ENCODE measurements at places on chromosomes 3 and 15. TPM values are rescaled to one million over a fixed set of nuclear protein-coding genes. Genes with fewer than 3 reads are reported as not detected.

- no peak for DNase-seq
Observed at GRCh38 chr3:63578858-63579257, 73.6 kb upstream of the SNTN start.

The TBC1D5 gene
- total RNA-seq: 66.6 TPM

DNA sequence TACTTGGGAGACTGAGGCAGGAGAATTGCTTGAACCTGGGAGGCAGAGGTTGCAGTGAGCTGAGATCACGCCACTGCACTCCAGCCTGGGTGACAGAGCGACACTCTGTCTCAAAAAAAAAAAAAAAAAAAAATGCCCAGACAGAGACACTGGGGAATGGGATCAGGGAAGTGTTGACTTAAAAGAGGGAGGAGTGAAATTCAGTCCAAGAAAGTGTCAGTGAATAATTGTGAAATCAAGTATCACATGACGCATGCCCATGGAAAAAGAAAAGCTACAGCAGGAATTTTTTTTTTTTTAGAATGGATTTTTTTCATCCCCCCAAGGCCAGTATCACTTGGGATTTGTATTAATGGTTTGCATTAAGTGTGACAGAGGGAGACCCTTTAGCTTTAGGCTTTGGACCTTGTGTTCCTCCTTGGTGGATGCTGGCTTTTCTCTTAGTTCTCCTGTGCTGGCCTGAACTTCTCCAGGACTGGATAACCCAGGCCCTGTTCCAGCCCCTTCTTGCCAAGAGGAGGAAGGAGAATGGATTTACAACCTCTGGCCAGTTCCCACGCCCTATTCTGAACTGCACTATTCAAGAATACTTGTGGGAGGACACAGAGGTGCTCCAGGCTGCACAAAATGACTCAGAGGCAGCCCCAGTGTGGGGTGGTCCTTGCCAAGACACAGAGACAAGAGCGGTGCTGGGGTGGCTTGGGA lies 36.7 kb upstream of the ZNF774 start:
- DNase-seq: peak; percentile 92

The GOLGA8G gene
- 0.15 TPM for total RNA-seq

- peak; percentile 74 for DNase-seq
Observed at GRCh38 chr15:97903971-97904572, 56.4 kb upstream of the ARRDC4 start.

GRCh38 chr3:193190146-193190786 lies 50.8 kb upstream of the PLAAT1 start:
- DNase-seq: peak; percentile 74

The RAB6B gene
- 2.6 TPM for total RNA-seq

The ETV5 gene
- 16.3 TPM for total RNA-seq

- no peak for DNase-seq
Observed at GRCh38 chr3:176794406-176794805, 402.9 kb downstream of the TBL1XR1 start.

DNA sequence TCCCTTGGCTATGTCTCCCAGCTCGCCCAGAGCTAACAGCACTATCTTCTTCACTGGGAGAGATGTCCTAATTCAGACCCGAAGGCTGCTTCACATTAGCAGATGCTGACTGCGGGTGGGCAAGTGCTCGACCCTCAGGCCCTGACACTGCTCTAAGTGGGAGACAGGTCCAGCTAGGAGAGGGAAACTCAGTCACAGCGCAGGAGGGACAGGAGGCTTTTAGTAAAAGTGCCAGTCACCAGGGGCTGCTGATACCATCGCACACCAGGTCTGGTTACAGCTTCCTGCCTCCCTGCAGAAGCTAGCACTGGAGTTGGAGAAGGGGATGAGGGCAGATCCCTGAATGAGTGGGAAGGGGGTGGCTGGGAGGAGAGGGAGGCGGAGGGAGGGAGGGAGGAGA lies 365.8 kb upstream of the RGMA start:
- DNase-seq: no peak

- DNase-seq: no peak
Observed at GRCh38 chr15:50350621-50351020, 4.4 kb downstream of the GABPB1 start.

DNA sequence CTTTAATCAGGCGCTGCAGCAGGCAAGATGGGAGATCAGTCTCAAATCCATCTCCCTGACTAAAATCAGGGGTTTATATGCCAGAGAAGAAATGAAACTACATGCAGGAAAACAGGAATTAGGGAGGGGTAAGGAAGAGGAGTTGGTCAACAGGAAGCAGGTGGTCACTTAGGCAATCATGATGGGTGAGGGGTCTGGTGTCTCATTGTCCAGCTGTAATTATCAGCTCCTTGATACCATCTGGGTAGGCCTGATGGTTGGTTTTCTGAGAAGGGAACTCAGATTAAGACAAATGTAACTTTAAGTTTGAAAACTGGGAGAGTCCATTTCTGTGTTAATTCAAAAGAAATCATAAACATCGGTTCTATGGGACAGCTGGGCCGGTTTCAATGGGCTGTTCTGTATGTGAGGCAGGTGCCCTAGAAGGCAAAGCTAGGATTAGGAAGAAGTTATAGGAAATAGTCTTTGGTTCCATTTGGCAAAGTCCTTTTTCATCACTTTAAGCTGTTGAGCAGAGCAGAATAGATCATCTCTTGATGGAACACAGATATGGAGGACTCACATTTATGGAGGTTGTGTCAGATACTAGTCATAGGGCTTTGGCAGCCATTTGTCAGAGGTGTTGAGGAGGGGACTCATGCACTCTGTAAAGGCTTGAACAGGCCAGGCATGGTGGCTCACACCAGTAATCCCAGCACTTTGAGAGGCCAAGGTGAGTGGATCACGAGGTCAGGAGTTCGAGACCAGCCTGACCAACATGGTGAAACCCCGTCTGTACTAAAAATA lies 149.4 kb downstream of the VGLL4 start:
- no peak for DNase-seq

The XYLB gene
- 1.3 TPM for total RNA-seq

DNA sequence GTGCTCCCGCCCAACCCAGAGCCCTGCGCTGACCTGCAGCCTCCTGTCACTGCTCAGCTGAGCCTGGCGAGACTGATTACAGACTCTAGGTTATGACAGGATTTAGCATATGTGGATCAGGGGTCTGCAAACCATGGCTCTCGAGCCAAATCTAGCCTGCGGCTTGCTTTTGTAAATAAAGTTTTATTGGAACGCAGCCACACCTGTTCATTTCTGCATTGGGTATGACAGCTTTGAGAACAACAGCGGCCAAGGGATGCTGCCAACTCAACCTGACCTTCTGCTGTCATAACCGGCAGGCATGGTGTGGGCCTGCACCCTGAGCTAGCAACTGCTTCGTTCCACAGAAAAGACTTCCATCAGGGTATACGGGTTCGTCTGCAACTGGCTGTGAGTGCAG lies 50.5 kb upstream of the IQSEC1 start:
- no peak for DNase-seq

GRCh38 chr3:126053513-126053912 lies 30.4 kb downstream of the SLC41A3 start:
- DNase-seq: no peak

DNA sequence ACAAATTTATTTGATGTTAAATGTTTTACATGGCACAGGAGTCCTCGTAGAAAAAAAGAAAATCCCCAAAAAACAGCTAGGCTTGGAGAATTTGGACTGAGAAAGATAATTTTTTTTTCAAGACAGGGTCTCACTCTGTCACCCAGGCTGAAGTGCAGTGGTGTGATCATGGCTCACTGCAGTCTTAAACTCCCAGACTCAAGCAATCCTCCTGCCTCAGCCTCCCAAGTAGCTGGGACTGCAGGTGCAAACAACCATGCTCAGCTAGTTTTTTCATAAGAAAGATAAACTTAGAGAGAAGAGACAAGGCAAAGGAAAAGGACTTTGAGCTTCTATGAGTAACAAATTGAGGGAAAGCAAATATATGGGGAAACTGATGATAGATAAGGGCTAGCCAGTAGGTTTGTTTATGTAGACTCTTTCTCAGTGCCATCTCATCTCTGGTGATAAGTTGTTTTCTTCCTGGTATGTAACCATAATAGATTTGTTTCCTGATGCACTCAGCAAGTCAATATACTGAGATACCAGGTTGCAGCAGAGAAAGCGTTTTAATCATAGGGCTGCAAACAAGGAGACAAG lies 13.1 kb upstream of the TRMT10C start:
- no peak for DNase-seq

The A4GNT gene
- not detected for total RNA-seq

- DNase-seq: peak; percentile 64
Observed at GRCh38 chr3:50237133-50237651, 1.2 kb downstream of the GNAI2 start.

DNA sequence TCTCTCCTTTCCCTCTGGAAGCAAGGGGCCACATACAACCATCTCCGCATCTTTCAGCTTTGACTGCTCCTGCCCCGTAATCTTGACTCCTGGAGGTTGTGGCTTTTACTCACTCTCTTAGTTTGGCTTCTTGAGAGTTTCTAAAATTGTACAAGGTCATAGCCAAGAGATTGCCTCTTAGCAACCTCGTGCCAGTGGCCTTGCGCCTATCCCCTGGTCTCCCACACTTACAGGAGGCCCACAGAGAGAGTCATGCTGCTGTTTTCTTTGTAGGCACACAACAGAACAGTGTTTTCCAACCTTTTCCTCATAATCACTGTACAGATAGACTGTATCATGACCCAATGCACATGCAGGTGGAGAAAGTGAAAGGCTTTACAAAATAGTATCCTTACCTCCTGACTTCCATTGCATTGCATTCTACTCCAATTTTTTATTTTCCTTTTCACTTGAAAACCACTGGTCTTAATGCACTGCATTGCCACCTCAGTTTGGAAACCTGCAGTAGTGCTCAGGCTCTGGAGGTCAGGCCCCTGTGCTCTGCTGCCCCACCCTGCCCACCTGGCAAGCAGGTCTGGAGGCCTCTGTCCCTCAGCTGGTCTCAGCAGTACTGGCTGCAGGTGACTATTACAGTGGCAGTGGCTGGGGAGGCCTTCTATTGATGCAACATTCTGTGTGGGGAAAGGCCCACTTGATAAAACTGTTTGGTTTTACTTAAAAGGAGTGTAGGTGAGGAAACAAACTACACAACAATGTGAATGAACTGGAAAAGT lies 156.2 kb downstream of the DNAJB8 start:
- DNase-seq: no peak

The TMEM108 gene
- 0.49 TPM for total RNA-seq

- peak; percentile 57 for DNase-seq
Observed at GRCh38 chr3:159852821-159853505, 135.7 kb upstream of the IL12A start.

GRCh38 chr15:88652456-88653199 lies 13.8 kb downstream of the ISG20 start:
- no peak for DNase-seq

DNA sequence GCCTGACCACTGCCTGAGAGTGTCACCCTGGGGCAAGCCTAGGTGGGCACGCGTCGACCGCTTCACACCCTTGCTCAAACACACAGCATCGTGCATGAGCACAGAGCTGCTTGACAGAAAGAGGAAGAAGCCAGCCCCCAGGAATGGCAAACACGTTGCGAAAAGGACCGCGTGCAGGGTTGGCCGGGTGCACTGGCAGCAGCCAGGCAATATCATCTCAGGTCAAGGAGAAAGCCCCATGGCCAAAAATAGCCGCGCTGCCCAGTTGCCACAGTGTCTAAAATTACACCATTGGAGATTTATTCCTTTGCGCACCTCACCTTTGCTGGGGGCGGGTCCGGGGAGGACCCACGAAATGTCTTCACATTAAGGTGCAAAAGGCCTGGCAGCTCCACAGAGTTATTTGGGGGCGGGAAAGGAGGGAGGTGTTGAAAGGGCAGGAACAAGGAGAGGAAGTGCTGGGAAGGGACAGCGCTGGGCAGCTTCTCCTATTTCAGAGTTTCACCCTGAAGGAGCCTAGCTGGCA lies 44.7 kb upstream of the NR2F2 start:
- DNase-seq: no peak

GRCh38 chr15:79922512-79923078 lies 25.8 kb upstream of the MTHFS start:
- no peak for DNase-seq

DNA sequence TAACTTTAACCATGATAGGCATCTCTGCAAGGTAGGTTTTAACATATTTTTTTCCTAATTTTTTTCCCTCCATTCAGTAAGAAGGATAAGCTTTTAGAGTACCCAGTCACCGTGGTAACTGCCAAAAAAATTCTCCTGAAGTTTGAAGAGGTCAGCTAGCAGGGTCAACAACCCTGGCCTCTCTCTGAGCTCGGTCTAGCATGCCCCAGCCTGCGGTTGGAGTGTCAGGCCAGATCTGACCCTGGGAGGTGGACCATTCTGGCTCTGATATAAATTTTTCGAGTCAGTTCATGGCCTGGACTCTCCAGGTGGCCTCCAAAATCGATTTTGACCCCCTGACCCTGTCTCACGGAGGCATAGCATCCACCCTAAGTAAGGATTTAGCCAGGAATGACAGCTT lies 29.7 kb downstream of the SOX2 start:
- DNase-seq: no peak

The AKAP13 gene
- total RNA-seq: 108 TPM

The TGM5 gene
- not detected for total RNA-seq

The CYP1A1 gene
- total RNA-seq: 0.45 TPM

The CCR9 gene
- 0.27 TPM for total RNA-seq

DNA sequence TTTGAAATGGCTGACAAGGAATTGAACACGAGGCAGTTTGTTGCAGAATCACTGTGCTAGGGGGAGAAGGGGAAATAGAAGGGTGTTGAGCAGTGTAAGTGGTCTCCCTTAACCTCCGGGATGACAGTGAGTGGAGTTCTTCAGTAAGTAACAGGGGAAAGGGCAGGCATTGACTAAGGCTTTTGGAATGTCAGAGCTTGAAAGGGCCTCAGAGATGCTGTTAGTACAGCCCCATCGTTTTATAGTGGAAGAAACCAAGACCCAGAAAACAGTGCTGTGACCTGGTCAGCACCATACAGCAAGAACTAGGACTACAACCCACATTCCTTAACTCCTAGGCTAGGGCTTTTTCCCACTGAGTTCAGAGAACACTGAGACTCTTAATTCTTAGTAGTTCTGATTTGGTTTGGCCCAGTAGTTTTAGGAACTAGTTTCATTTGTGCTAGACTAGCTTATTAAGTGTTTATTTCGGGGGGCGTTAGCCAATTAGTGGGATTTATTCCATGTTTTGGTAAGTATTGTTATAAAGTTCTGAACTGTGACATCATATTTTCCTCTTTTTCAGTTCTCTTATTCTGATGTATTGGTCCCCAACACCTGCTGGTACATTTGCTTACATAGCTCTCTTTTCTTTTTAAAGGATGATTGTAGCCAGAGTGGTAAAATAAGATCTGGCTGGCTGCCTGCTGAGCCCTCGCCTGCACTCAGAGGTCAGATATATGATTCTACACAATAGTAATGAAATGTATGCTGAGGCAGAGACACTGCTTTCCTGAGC lies 34.2 kb downstream of the RAB11A start:
- peak; percentile 47 for DNase-seq

The SLC35G2 gene
- total RNA-seq: 0.27 TPM

- peak; percentile 67 for DNase-seq
Observed at GRCh38 chr15:26628879-26629529, 143.9 kb downstream of the GABRB3 start.

GRCh38 chr3:46896386-46896785 lies 18.9 kb downstream of the PTH1R start:
- no peak for DNase-seq

The GRAMD1C gene
- total RNA-seq: 0.25 TPM

DNA sequence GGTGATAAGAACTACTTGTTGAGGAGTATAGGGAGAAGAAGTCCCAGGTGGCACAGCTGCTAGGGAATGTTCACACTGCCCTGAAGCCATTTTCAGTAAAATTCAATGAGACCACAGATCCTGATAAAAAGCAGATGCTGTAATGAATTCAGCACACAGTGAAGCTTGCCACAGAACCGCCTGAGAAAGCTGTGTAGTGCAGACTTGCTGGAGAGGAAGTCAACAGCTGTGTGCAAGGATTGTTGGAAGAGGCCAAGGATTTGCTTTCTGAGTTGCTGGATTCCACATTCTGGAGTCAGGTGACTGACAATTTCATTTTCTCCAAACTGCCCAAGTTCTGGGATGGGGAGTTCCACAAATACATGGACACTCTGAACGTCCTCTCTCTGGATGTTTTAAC lies 70.9 kb downstream of the ANP32A start:
- peak; percentile 40 for DNase-seq

All from cardiac muscle cell (in vitro differentiated cells and primary cell).